Left ventricle myocardium superior (tissue), 1 donor: ENCODE measurements at places on chromosomes 4 and X. TPM values are rescaled to one million over a fixed set of nuclear protein-coding genes. Genes with fewer than 3 reads are reported as not detected.

The CC2D2A gene
- total RNA-seq: 8.2 TPM

The ASB12 gene
- total RNA-seq: 3.0 TPM

- no peak for DNase-seq
Measured at GRCh38 chrX:131958724-131959123, 64.4 kb upstream of the STK26 start.

- no peak for DNase-seq
Measured at GRCh38 chrX:130502016-130502570, 100.3 kb downstream of the RBMX2 start.

- no peak for DNase-seq
Measured at GRCh38 chr4:93184053-93184452, 644.5 kb upstream of the ATOH1 start.

DNA sequence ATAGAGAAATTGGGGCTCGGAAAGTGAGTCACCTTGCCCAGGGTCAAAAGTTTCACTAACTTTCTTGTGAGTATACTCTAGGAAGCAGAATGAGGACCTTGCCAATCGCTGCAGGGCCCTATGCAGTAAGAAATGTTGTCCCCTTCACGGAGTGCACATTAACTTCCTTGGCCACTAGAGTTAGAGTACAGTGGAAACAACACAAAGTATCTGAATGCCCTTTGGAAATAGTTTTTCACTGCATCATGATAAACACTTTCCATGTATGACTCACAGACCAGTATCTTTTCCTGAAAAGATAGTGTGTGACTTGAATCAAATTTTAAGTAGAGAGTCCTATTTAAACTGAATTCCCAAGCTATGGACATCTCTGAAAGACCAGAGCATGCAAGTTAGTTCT lies 45.5 kb upstream of the STK26 start:
- DNase-seq: no peak

DNA sequence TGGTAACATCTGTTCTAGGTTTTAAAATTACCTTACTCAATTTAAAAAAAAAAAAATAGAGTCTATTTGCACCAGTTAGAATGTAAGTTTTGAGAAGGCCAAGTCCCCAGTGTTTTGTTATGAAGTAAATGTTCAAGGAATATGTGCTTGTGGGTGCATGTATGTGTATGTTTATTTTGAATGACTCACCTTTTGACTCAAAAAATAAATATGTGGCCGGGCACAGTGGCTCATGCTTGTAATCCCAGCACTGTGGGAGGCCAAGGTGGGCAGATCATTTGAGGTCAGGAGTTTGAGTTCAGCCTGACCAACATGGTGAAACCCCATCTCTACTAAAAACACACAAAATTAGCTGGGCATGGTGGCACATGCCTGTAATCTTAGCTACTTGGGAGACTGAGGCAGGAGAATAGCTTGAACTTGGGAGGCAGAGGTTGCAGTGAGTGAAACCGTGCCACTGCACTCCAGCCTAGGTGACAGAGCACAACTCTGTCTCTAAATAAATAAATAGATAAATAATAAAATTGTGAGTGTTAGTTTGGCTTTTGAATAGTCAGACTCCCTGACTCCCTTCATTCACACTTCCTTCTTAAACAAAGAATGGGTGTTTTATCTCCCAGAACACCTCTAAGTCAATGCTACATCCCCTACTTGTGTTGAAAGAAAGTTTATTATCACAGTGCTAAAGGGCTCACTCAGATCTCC lies 511.3 kb upstream of the PCDH7 start:
- DNase-seq: no peak

- no peak for DNase-seq
Measured at GRCh38 chrX:154399527-154400368, 1.6 kb downstream of the RPL10 start.

DNA sequence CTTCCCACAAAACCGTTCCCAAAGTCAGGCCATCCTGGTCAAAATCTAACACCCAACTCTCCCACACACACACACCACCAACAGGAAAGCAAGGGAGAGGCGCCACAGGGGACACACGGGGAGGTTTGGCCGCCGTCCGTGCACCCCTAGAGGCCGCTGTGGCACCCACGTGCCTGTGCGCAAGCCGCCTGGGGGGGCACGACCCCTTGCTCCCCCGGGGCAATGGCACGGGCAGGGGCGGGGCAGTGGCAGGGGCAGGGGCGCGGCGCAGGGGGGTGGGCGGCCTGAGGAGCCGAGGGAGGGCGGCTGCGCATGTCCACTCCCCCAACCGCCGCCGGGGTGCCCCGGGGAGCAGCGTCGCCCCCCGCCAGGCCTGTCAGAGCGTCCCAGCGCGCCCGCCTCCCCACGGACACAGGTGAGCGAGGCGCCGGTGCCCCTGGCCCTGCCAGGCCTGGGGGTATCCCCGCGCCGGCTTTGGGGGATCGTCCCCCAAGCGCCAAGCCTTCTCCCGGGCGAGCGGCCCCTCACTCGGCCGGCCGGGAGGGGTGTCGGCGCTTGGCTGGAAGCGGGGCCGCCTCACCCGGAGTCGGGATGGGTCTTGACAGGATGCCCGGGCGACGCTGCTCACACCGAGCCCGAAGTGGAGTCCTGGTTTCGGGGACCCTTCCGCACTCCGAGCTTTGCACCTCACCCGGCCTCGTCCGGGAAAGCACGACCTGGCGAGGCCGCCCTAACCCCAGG lies at the start of gene ERAS:
Gene ERAS (plus strand): TSS at position 379 of the 741 bp plus-strand sequence. CDS start 2,611 bp downstream, outside the sequence.
- DNase-seq: no peak

DNA sequence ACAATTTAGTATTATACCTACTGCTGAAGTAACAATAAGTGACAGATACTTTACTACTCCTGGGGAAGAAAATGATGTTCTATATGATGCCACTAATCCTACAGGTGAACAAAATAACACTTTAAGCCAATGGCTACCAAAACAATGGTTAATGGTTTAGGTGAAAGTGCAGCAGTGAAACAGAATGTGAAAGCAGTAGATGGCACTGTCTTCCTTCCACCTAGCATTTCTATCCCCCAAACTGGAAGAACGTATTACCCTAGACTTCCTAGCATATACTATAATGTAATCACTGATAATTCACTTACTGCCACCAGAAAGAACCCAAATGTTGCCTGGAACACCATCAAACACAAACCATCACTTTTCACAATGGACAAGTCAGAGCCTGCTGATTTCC lies 18.9 kb upstream of the CABS1 start:
- DNase-seq: no peak

DNA sequence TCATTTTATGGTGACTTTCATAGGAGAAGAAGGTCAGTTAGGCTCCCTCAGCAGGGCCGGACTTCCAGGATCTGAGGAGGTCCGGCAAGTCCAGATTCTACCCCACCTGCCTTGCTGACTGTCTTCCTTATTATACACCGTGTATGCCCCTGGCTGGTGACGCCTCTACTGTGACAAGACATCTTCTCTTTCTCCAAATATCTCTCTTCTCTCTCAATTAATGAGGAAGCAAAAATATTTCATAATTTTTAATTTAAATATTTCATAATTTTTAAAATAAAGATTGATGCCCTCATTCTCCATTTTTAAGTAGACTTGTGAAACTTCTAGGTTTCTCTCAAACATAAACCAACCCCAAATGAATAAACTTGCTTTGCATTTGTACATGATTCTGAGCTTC lies 202.5 kb downstream of the NSUN7 start:
- DNase-seq: no peak
